ENCODE measurements at places on chromosomes 2 and 18.
A peak's percentile ranks its signal among the peaks of the same experiment; 100 is the strongest.

- no peak for DNase-seq
These were observed 104.4 kb downstream of the POLR1A start for GRCh38 chr2:86001326-86001725.

- no peak for DNase-seq
These were observed 112.5 kb downstream of the SMAD7 start for GRCh38 chr18:48838166-48838775.

DNA sequence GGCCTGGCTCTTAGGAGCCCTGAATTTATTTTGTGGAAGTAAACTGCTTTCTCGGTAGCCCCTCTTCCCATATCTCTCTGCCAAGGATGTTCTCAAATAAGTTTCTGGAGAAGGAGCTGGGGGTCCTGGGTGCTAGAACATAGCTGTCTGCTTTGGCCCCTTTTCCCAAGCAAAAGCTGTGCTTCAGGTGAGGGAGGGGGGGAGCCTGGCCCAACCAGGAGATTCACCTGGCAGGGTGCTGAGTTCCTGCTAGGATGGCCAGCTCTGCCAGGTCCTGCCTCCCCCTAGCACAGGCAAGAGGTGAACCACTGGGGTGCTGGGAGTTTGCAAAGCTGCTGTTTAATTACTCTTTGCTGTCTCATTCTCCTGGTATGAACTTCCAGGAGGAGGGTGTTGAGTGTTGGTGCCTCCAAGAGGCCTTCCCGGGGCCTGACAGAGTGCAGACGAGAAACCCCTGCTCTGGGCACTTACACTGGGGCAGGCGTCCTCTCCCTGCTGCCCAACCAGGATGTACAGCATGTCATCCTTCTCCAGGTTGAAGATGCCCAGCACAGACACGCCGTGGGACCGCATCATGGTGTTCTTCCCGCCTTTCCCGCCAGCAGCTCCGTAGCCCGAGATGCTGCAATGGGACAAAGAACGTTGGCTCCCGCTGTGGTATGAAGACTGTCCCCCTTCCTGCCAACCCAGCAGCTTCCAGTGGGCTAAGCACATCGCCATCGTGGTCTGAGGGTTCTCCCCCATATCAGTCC, 124.2 kb downstream of the CLIP4 start:
- DNase-seq: no peak

- no peak for DNase-seq
These were observed 138.8 kb upstream of the CTAGE1 start for GRCh38 chr18:22556222-22557167.

- no peak for DNase-seq
These were observed 82.2 kb upstream of the ITGA4 start for GRCh38 chr2:181374781-181375675.

DNA sequence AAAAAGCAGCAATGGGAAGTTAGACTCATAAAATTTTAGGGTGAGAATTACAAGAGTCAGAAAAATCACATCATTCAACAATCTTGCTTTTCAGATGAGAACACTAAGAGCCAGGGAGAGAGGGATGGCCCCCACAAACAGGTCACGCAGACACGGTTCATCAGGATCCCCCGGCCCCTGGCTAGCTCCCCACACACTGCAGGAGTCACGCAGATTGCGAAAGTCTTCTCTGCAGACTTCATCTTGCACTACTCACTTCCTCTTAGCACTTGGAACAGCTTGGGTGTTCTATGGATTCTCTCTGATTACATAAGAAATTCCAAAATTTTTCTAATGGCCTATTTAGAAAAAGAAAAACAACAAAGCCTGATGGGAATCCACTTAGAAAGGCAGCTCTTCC, 21.6 kb upstream of the SULT1C2 start:
- no peak for DNase-seq

- no peak for DNase-seq
These were observed 236.8 kb downstream of the ZBTB7C start for GRCh38 chr18:48172226-48173006.

GRCh38 chr2:8543383-8544170, 138.3 kb upstream of the ID2 start:
- DNase-seq: peak; percentile 64

GRCh38 chr18:39208190-39208589, 1642.6 kb upstream of the CELF4 start:
- DNase-seq: no peak

DNA sequence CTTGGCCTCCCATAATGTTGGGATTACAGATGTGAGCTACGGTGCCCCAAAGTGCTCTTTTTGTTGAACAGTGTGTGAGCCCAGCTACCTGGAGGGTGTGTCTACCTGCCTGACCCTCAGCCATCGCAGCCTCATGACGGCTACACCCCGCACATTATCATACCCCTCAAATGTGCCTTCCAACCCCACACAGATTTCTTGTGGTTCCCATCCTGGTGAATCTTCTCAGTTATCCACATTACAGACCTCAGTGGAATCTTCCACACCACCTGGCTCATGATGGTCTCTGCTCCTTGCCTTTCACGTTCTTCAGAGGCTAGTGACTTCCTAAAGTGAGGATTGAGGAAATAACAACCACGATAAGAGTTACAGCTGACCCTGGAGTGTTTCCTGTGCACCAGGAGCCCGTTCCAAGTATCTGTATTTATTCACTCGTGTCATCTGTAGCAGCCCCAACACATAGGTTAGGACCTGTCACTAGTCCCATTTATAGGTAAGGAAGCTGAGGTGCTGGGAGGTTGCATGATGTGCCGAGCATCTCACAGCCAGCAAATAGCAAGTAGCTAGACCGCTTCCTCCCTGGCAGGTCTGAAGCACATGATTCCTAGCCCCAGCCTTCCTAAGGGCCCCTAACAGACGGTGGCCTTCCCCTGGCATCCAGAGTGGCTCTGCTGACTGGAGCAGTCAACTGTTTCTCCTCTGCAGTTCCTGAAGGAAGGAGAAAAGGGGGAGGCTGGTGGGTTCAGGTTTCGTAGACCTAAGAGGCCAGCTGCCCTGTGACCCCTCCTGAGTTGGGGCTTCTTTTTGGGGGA, 47.3 kb downstream of the TCF7L1 start:
- no peak for DNase-seq

DNA sequence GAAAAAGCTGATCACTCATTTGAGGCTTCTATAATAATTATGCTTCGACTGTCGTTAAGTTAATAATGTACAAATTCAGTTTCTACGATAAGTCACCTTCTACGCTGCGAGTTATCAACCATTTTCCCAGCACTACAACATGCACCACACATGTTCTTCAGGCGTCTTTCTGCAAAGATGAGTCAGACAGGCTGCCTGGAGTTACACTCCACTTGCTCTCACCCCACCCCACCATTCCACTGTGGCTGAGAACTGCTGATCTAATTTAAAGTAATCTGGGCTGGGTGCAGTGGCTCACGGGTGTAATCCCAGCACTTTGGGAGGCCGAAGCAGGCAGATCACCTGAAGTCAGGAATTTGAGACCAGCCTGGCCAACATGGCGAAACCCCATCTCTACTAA, 218.6 kb downstream of the DYM start:
- DNase-seq: no peak

GRCh38 chr2:99389946-99390345, 52.8 kb downstream of the EIF5B start:
- no peak for DNase-seq
